ENCODE measurements at places on chromosomes 6 and 20.

DNA sequence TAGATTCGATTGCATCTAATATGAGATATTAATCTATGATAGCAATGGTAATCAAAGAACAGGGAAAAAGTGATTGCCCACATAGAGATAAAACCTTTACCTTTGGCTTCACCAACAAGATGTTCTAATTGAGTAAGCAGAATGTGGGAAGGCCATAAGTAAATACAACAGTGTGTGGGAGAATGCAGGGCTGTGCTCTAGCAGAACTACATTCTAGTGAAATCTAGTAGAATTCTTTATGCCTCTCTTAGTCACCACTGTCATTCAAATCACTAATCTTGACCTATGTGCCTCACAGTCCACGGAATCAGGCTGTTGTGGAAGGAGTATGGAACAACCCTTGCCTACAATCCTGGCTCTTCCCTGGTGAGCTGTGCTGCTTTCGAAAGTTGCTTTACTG lies 30.4 kb upstream of the MCM9 start:
- DNase-seq: no peak

GRCh38 chr20:12573442-12573841 lies 435.3 kb upstream of the SPTLC3 start:
- no peak for DNase-seq

DNA sequence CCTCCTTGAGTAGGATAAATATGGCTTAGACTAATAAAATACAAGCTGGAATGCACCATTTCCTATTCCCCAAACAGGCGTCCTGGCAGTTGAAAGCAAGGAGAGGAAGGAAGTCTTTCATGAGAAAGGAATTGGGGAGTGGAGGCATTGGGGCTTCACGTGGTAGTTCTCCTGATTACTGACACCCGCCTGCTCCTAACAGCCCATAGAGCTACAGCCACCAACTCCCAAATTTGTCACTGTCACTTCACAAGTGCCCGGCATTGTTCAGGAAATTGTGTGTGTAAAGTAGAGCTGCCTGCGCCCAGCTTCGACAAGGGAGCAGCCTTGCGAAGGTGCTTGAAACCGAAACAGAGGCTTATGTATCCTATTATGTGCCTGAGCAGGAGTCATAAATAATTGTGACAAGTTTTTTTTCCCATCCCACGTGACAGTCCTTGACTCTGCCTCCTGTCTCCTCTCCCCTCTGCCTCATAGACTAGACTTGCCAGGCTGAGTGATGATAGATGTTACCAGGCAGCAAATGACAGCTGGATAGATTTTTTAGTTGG lies 301.7 kb upstream of the ZFP64 start:
- DNase-seq: peak; percentile 95

DNA sequence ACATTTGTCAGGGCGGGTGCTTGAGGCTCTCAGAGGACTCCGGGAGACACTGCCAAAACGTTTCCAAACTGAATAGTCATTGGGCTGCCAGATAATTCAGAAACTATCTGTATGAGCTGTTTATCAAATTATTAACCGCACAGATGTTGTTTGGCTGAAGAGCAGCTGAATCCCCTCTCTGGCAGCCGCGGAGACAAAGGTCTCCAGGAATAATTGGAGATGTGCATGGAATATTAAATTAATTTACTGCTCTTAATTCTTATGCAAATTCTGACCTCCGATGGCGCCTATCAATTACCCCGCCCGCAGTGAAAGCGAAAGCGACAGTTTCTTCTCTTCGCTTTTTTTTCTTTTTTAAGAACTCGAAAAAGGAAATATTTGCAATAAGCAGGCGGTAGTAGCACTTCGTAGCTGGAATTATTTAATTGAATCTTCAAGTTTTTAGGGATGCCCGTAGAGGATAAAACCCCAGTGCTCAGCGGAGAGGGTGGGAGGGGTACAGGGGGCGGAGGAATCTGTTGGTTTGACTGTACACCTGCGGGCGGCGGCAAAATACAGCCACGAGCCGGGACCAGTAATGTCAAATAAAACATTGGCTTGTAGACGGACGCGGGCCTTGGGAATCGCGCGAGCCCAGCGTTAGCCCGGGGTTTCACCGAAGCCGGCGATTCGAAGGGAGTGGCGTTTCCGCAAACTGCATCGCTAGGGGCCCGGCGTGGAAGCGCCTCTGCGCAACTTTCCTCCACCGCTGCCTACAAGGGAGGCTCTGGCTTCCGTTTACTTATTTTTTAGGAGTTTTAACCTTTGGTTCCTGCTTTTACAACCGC lies 6.2 kb downstream of the LINC00237 start:
- DNase-seq: no peak

DNA sequence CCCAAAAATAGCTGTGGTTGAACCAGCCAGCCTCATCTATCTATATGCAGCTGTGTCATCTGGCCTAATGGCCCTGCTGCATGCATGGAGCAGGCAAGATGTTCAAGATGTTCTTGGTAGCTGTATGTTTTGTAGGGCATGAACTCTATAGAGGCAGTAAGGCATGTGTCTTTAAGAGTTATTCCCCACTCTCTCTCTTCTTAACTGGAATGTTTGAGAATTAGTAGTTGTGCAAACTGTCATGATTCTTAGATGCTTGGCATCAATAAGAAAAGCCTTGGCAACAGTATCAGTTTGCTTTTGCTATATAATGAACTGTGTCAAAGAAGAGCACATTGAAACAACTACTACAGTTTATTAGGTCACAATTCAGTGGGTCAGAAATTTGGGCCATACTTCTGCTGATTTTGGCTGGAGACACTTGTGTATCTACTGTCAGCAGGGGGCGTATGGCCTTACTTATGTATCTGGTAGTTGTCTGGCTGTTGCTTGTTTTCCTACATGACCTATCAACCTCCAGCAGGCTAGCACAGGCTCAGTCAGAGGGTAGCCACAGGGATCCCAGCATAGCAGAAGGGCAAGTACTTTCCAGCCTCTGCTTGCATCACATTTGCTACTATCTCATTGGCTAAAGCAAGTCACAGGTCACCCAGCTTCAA lies 56.1 kb upstream of the LAMP5 start:
- DNase-seq: no peak

GRCh38 chr20:11015440-11015839 lies 341.6 kb upstream of the JAG1 start:
- no peak for DNase-seq

- no peak for DNase-seq
Observed at GRCh38 chr6:113755449-113756289, 101.5 kb upstream of the MARCKS start.

DNA sequence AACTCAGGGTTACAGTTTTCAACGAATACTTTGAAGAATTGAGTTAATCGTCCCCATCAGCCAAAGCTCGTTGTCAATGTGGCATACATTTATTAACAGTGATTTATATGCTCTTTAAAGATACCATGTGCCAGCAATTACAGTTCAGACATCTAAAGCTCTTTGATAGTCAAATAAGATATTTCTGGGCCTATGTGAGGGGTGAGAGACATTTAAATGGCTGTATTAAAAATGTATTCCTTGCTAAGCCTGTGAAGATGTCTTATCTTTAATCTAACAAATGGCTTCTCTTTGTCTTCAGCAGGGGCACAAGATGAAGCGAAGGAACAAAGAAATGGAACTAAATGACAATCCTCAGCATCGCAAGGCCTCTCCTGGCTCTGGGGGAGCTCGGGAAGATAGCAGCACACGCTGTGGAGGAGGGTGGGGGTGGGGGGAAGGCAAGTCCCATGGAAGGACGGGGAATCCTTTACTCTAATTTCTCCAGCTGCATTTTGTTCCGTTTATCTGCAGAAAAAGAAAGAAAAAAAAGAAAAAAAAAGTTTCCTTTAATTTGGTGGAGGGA lies 523.6 kb downstream of the KIF16B start:
- DNase-seq: no peak

DNA sequence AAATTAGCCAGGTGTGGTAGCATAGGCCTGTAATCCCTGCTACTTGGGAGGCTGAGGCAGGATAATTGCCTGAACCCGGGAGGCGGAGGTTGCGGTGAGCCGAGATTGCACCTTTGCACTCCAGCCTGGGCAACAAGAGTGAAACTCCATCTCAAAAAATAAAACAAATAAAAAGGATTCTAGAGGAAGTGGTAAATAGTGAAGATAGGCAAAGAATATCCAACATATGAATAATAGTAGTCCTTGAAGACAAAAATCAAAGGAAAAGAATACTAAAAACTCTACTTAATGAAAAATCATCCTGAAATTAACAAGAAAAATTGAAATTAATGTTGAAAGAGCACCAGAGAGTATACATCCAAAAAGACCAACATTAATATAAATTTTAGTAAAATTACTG lies 67.0 kb upstream of the MRAP2 start:
- no peak for DNase-seq

- no peak for DNase-seq
Observed at GRCh38 chr6:63676412-63677114, 41.0 kb downstream of the PHF3 start.

DNA sequence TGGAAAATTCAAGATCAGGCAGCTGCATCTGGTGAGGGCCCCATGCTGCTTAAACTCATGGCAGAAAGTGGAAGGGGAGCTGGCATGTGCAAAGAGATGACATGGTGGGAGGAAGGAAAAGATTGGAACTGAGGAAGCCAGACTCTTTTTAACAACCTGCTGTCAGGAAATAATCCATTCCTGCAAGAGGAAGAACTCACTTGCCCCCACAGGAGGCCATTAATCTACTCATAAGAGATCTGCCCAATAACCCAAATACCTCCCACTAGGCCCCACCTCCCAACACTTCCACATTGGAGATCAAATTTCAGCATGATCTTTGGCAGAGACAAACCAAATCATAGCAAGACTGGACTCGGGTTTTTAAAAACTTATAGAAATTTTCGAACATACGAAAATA lies 200.5 kb upstream of the KCNQ5 start:
- no peak for DNase-seq

DNA sequence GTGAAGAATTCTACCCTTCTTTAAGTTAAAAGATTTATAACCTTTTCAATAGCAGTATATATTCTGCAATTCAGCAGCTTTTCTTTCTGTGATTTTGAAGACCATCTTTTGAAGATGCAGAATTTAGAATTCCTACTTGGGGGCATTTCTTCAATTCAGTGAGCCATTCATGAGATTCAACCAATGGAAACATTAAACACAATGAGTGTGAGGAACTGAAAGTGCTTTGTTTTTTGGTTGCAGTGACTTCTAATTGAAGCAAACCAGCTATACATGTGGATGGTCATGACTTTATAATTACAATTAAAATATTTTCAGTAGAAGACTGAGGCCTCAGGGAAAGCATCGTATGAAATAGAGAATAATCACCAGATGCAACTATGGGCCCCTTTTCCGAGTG lies 108.3 kb downstream of the CARMIL1 start:
- no peak for DNase-seq

GRCh38 chr20:32772046-32772445 lies 9.9 kb downstream of the DNMT3B start:
- DNase-seq: no peak

- peak; percentile 55 for DNase-seq
Observed at GRCh38 chr6:53894091-53894490, 99.3 kb downstream of the LRRC1 start.

DNA sequence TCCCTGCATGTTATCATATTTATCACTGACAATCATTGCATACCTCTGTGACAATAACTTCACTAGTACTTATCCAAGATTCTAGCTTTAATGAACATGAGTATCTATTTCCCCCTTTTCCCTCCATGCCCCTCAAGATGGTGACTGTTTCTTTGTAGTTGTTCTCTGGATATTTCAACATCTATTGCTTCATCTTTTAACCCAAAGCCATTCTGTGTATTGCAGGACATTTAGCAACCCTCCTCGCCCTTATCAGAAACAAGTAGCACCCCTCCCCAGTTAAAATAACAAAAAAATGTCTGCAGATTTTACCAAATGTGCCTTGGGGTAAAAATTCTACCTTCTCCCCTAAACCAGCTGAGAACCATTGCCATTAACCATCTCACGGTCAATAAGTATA lies 979.8 kb upstream of the MANEA start:
- no peak for DNase-seq

GRCh38 chr6:15096894-15097837 lies 148.7 kb upstream of the JARID2 start:
- DNase-seq: no peak

- no peak for DNase-seq
Observed at GRCh38 chr6:43963203-43963602, 164.0 kb downstream of the MRPL14 start.

DNA sequence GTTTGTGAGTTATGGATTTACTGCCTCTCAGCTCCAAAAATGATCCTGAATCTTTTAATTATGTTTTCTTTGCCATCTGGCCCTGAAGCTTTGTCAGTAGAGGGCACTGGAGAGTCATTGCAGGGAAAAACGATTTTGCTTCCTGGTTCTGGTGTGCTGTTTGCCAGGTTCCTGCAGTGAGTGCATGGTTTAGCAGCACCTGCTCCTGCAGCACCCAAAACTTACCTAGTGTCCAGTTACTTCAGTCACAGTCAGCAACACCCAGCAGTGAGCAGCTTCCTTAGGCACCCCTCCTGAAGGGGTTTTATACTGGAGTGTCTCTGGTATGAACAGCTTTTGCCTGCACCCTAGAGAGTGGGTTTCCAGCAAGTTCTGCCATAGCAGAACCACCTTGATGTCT lies 6.0 kb upstream of the TRIM26 start:
- peak; percentile 43 for DNase-seq

GRCh38 chr20:63056236-63057170 lies 49.7 kb upstream of the BHLHE23 start:
- DNase-seq: no peak

GRCh38 chr6:12200015-12200564 lies 90.1 kb upstream of the EDN1 start:
- no peak for DNase-seq

- DNase-seq: no peak
Observed at GRCh38 chr6:97128507-97128906, 154.5 kb downstream of the MMS22L start.

GRCh38 chr6:110178626-110179405 lies 654 bp downstream of the WASF1 start:
- peak; percentile 74 for DNase-seq

DNA sequence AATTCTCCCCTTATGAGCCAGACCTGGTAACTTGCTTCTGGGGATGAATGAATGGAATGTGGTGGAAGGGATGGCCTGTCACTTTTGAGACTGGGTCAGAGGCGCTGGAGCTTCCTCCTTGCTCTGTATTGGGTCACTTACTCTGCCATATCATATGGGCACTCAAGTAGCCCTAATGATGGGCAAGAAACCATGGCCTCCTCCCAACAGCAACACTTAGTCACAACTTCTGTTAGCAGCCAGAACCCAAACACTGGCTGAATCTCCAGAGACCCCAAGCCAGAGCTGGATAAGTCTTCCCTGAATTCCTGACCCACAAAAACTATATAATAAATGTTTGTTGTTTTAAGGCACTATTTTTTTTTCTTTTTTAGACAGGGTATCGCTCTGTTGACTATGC lies 5.5 kb downstream of the E2F1 start:
- no peak for DNase-seq

GRCh38 chr6:83847179-83847578 lies 6.0 kb upstream of the RIPPLY2 start:
- DNase-seq: no peak

GRCh38 chr20:11890331-11891076 lies 27.2 kb upstream of the BTBD3 start:
- peak; percentile 51 for DNase-seq

GRCh38 chr6:91045161-91045560 lies 458.3 kb upstream of the MAP3K7 start:
- DNase-seq: no peak

GRCh38 chr20:44959638-44960102 lies 527 bp downstream of the TOMM34 start:
- DNase-seq: no peak
